ENCODE measurements at places on chromosomes 16 and 17. TPM values are rescaled to one million over a fixed set of nuclear protein-coding genes. Genes with fewer than 3 reads are reported as not detected.

The RGS11 gene
- total RNA-seq = 0.64 TPM

The GP1BA gene
- not detected for total RNA-seq

The CCL14 gene
- total RNA-seq = not detected

The EXOC3L1 gene
- not detected for total RNA-seq

The ABCA8 gene
- total RNA-seq = 2.2 TPM

The CHD9NB gene
- total RNA-seq = 2.6 TPM

The SLC47A2 gene
- not detected for total RNA-seq

The KRTAP1-3 gene
- not detected for total RNA-seq

The FOXF1 gene
- 10.3 TPM for total RNA-seq

The MMP25 gene
- under 0.01 TPM for total RNA-seq

The ABCA6 gene
- 6.4 TPM for total RNA-seq

The TBC1D3 gene
- not detected for total RNA-seq

The RNF43 gene
- not detected for total RNA-seq

The CACNG4 gene
- total RNA-seq = not detected

The TBC1D26 gene
- not detected for total RNA-seq

The SLC52A1 gene
- 0.43 TPM for total RNA-seq

The KCNJ18 gene
- not detected for total RNA-seq

The SGCA gene
- total RNA-seq = 0.32 TPM

The SLC6A2 gene
- total RNA-seq = not detected

The CCL17 gene
- not detected for total RNA-seq

The MT1G gene
- not detected for total RNA-seq

The SLFN5 gene
- total RNA-seq = 67.8 TPM

The TUBG2 gene
- 11.7 TPM for total RNA-seq

The RPUSD1 gene
- 32.2 TPM for total RNA-seq

The OR4D1 gene
- not detected for total RNA-seq

The CD79B gene
- not detected for total RNA-seq

The RNF157 gene
- 10.0 TPM for total RNA-seq

The OTOA gene
- total RNA-seq = under 0.01 TPM

The METTL23 gene
- total RNA-seq = 30.2 TPM

The PKD1 gene
- 191 TPM for total RNA-seq

All from fibroblast of villous mesenchyme (primary cell).